Gastroesophageal sphincter (tissue), 4 donors: ENCODE measurements at places on chromosomes 16 and 17. TPM values are rescaled to one million over a fixed set of nuclear protein-coding genes. Genes with fewer than 3 reads are reported as not detected.

- H3K4me3 ChIP-seq: no peak overlapping the region
- no peak for ATAC-seq
Measured at GRCh38 chr16:84334058-84334457, 34.3 kb upstream of the ATP2C2 start.

Gene QPRT
- total RNA-seq: 6.2 TPM

DNA sequence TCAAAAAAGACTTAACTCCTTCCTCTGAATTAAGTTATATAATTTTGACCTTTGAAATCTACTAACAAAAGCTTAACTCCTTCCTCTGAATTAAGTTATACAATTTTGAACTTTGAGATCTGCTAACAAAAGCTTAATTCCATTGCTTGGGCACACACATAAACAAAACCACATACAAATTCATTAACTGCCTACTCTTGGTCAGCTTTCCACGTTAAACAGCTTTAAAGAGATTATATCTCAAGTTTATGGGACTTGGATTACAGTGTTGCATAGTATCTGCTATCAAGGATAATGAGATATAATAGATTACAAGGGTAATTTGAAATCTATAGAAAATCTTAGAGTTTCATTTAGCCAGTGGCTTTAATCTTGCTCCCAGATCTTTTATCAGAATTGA, 23.5 kb downstream of the COX10 start:
- no peak overlapping the region for H3K4me3 ChIP-seq
- no peaks in the 10 kb centered on the region for H3K27me3 ChIP-seq
- H3K27ac ChIP-seq: no peak overlapping the region
- H3K36me3 ChIP-seq: no peaks in the 10 kb centered on the region
- no peak for ATAC-seq

Gene SLFN12
- 7.9 TPM for total RNA-seq

DNA sequence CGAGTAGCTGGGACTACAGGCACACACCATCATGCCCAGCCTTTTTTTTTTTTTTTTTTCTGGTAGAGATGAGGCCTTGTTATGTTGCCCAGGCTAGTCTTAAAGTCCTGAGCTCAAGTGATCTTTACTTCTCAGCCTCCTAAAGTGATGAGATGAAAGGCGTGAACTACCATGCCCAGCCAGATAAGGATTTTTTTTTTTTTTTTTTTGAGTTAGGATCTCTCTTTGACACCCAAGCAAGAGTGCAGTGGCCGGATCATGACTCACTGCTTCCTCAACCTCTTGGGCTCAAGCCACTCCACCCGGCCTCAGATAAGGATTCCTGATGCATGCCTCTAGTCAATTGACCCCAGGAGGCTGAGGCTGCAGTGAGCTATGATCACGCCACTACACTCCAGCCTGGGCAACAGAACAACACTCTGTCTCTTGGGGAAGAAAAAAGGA, 11.2 kb upstream of the PLEKHG4 start:
- no peaks in the 10 kb centered on the region for H3K4me1 ChIP-seq
- H3K27ac ChIP-seq: no peak overlapping the region
- peaks cover 29% of the 10 kb centered on the region for H3K27me3 ChIP-seq
